Fibroblast of pulmonary artery (primary cell): ENCODE measurements at places on chromosomes 2 and 18.

GRCh38 chr18:63410792-63411191, 11.5 kb downstream of the VPS4B start:
- DNase-seq: peak; percentile 50

GRCh38 chr2:1455466-1455865, 42.2 kb downstream of the TPO start:
- DNase-seq: no peak

DNA sequence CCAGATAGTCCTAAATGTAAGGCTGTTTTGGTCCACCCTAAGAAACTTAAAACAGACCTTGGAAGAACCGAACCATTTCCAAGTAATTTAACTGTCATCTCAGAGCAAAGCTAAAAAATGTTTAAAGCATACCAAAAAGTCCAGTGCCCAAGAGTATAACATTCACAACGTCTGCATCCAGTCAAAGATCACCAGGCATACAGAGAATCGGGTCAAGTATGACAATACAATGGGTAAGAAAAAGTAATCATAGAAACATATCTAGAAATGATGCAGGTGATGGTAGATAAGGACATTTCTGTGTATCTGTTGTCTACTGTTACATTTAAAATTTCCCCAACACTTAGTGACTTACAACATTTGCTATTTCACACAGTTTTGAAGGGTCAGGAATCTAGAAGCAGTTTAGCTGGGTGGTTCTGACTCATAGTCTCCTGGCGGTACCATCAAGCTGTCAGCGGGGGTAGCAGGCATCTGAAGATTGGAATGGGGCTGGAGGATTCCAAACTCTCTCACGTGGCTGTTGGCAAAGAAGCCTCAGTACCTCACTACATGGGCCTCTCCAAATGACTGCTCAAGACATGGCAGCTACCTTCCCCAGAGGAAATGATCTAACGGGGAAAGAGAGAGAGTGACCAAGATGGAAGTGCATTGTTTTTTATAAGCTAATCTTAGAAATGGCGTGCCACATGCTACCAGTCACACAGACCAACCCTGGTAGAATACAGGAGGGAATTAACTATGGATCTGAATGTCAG, 36.6 kb upstream of the DYNC2LI1 start:
- DNase-seq: peak; percentile 84

- peak; percentile 18 for DNase-seq
These were observed 103.1 kb downstream of the ZNF532 start for GRCh38 chr18:58967751-58968254.

DNA sequence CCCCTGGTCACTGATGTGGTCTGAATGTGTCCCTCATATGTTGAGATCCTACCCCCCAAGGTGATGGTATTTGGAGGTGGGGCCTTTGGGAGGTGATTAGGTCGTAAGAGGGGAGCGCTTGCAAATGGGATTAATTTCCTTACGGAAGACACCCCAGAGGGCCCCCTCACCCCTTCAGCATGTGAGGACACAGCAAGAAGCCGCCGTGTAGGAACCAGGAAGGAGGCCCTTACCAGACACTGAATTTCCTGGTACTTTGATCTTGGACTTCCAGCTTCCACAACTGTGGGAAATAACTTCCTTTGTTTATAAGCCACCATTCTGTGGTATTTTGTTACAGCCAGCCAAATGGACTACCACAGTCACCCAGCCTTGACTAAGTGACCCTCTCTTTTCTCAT, 35.9 kb downstream of the NCK2 start:
- no peak for DNase-seq

- DNase-seq: no peak
These were observed 35.7 kb downstream of the INHBB start for GRCh38 chr2:120381661-120382060.

DNA sequence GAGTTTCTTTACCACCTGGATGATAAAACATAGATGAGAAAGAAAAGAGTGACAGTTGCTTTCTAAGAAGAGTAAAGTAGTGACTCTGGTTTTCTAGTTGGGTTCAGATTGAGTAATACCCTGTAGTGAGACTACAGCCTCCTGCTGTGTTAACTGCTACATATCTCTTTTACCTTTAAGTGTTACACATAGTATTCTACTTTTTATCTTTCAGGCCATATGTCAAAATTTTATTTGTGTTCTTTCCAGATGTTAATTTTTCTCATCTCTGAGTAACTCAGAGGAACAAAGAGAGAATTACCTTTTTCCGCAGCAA, 348.2 kb downstream of the CTNNA2 start:
- DNase-seq: no peak

GRCh38 chr18:40355726-40356125, 1599.3 kb upstream of the PIK3C3 start:
- DNase-seq: peak; percentile 18

DNA sequence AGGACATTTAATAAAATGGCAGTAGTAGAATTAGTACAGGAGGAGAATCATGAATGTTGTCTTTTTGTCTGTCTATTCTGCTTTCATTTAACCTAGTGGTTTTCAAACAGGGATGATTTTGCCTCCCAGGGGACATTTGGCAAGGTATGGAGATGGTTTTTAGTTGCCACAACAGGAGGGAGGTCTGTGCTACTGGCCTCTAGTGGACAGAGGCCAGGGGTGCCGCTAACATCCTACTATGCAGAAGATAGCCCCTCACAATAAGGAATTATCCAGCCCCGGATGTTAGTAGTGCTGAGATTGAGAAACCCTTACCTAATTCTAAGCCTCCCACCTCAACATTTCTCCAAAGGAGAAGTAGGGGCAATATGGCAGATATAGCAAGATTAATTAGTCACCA, 18.3 kb downstream of the FASTKD2 start:
- DNase-seq: peak; percentile 26

GRCh38 chr2:173862612-173863217, 102.5 kb downstream of the SP3 start:
- DNase-seq: no peak

GRCh38 chr18:12049978-12050811, 43.4 kb upstream of the ANKRD62 start:
- DNase-seq: no peak

DNA sequence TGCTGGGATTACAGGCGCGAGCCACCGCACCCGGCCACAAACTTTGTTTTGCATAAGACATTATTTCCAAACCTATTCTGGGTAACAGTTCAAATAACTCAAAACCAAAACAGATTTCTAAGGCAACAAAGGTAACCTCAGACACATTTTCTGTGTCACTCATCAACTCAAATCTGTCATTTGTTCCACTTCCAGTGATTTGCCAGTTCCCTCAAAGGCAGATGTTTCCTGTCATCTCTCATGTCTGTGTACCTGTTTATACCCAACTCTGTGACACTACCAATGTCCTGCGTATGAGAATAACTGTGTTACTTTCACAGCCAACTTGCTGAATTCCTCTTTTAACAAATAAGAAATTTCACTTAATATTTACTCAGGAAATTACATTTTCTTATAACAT, 54.4 kb downstream of the SCN3A start:
- DNase-seq: no peak

- no peak for DNase-seq
These were observed 37.5 kb downstream of the FMNL2 start for GRCh38 chr2:152372438-152372984.

DNA sequence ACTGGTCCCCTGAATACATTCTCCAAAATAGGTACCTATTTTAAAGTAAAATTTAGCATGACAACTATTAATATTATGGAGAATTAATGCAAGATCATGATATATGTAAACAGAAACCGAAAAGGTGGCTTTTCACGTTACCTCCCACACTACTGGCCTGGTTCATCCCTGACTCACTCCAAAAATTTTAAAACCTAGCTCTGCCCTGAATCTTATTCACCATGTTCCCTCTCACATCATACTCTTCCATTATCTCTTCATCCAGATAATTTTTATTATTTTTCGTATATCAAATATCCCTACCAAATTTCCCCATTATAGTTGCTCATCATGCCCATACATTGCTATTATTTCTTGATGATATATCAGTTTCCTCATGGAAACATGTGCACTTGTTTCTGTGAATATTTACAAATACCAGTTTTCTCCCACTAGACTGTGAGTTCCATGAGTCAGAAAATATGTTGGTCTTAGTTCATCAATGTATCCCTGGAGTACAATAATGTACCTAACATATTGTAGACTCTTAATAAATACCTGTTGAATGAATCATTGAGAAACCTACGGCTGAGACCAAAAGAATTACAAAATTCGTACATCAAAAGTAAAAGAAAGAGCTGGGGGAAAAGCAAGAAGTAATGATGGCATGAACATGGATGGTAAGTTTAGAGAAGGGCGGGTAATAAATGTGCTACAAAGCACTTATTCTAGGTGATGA, 360.1 kb upstream of the CHAC2 start:
- DNase-seq: no peak

DNA sequence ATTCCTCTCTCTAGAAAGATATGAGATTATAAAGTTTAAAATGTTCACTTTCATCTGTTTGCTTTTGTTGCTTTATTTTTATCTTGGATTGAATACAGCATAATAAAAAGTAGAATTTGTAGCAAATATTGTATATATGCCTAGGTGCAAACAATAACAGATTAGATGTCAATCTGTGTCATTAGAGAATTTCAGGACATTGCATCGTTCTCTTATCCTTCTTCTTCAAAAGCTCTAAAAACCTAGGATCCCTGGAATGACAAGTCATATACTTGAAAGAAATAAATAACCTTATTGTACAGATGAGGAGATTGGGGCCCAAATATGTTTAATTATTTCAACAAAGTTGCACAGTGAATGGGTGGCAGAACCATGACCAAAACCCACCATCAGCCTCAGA, 102.8 kb upstream of the BZW1 start:
- no peak for DNase-seq

- no peak for DNase-seq
These were observed 1337.2 kb upstream of the NRXN1 start for GRCh38 chr2:52369178-52369577.

- DNase-seq: peak; percentile 2
These were observed 434.6 kb upstream of the DSEL start for GRCh38 chr18:67951137-67951536.

- no peak for DNase-seq
These were observed 235.6 kb downstream of the BCL11A start for GRCh38 chr2:60317844-60318243.

DNA sequence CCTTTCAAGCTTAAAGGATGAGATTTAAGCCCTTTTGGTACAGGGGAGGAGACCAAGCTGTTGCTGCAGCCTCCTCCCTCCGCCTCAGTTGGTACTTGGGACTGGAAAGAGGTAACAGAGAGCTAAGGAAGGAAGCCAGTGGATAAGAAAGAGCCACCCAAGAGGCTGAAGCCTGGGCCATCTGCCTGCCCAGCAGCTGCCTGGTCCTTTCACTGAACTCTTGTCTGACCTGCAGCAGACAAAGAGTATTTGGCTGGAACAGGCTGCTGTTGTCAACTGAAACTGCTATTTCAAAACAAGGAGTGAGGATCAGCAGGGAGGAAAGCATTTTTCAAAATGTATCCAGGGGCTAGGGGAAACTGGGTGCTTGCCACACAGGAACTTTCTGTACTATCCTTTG, 30.3 kb downstream of the TNS1 start:
- DNase-seq: peak; percentile 47

GRCh38 chr2:225282858-225283710, 116.4 kb upstream of the NYAP2 start:
- peak; percentile 16 for DNase-seq

GRCh38 chr2:151189125-151189524, 72.5 kb downstream of the RBM43 start:
- DNase-seq: no peak

GRCh38 chr2:182864949-182865570, 1.4 kb downstream of the FRZB start:
- DNase-seq: no peak

DNA sequence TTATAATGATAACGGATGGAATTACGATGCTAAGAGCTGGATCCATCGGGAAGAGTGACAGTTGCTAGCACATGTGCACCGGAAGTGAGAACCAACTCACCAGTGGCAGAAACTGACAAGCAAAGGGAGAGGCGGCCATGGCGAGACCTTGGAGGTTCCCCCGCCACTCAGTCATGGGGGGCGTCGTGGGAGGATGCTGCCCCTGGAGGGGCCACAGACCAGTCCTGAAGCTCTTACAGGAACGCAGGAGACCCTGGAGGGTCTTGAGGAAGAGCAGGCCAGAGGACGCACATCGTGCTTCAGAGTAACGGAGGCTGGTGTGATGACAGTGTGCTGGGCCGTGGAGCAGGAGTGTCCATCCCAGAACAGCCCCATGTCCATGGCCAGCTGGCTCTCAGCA, 53.1 kb upstream of the KCNG2 start:
- DNase-seq: no peak
